A549 (cell line): ENCODE measurements at places on chromosomes 11 and 22. TPM values are rescaled to one million over a fixed set of nuclear protein-coding genes. Genes with fewer than 3 reads are reported as not detected.

Gene MLC1
- not detected in 3 replicates for polyA plus RNA-seq

Gene DCHS1
- 0.04 to 0.07 TPM (median 0.06 TPM) in 3 replicates for polyA plus RNA-seq

Gene GPR152
- not detected in 3 replicates for polyA plus RNA-seq

Gene RHOD
- 24.8 to 33.2 TPM (median 32.7 TPM) in 3 replicates for polyA plus RNA-seq

Gene HSPB2
- not detected in 3 replicates for polyA plus RNA-seq

Gene NFRKB
- 11.5 to 12.6 TPM (median 11.5 TPM) in 3 replicates for polyA plus RNA-seq

GRCh38 chr11:103811870-103812455 is 224.5 kb upstream of the DDI1 start:
- no peak for DNase-seq

DNA sequence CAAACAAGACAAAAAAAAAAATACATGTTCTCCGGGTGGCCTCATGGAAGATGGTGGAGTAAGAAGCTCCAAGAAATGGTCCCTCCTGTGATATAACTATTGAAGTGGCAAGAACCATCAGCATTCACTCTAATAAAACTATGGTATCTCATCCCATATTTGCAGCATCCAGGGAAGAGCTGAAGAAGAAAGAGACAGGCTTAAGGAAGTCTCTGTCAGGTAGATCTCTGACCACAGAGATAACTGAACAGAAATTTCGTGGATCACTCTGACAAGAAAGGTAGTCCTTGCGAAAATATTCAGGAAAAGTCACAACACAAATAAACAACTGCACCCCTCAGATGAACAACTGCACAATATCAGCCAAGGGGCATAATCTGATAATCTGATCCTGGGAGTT is 54.6 kb upstream of the IGLL5 start:
- DNase-seq = no peak

DNA sequence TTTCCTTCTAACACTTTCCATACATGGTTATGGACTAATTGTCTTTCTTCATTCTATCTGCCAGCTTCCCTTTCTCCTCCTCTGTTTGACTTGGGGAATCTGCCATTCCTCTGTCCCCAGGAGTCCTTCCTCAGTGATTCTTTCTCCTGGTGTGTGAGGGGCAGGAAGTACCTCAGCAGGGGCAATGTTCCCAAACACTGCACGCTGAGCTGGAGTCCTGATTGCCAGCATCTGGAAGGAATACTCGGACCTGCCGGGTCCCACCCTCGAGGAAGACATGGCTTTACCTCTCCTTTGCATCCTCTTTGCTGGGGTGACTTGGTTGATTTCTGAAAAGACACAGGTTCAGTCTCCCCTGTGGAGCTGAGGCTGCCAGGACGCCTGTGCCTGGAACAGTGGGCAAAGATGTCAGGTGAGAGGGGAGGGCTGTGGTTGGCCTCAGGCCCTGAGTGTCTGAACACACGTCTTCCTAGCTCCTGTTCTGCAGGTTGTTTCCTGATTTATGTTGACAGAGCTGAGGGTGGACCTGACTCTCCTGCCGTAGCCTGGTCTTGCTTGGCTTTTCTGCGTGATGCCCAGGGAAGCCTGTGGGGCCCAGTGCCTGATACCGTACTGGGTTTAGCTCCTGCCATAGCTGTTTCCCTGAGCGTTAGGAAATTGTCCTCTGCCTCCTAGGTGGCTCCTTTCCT is 4.3 kb downstream of the COX8A start:
- no peak for DNase-seq

DNA sequence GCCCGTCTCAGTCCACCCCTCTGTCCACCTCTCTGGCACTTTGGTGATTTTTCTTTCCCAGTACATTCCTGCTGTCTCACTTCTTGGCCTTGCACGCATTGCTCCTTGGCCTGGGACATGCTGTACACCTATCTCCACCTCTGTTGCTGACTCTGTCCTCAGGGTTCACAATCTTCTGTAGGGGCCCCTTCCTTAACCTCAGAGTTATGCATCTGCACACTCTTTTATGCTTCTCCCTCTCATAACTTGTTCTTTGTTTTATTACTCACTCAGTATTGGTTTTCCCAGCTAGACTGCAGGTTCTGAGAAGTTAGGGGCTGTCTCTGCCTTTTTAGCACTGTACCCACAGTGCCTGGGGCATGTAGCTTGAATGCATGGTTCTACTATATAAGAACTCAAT is 139.1 kb upstream of the MTMR2 start:
- DNase-seq = no peak

- no peak for DNase-seq
These were observed 158.8 kb downstream of the TTC17 start for GRCh38 chr11:43517518-43517917.

DNA sequence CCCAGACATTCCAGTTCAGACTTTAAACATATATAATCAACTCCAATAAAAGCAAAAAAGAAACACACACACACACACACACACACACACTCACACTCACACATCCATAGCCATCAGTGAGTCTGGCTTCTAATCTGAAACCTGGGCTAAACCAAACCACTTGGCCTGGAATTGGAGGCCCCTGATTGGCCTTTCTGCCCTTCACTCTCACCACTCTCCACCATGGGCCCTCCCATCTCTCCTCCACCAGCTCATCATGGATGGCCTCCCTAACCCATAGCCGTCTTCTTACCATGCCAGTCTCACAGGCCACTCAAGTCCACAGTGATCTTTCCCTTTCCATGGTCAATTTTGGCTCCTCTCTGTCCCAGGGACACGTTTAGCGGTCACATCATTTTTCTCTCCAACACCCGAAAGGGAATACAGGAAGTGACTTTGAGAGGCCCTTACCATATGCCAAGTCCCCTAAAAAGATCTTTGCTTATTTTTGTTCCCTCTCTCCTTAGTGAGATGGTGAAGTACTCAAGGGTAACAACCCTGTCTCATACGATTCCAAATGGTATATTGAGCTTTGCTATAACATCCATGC is 66.6 kb downstream of the ENDOD1 start:
- DNase-seq = no peak

- no peak for DNase-seq
These were observed 20.6 kb downstream of the IFT27 start for GRCh38 chr22:36755316-36755715.

GRCh38 chr11:70071996-70072395 is 6.1 kb upstream of the ANO1 start:
- DNase-seq = no peak

DNA sequence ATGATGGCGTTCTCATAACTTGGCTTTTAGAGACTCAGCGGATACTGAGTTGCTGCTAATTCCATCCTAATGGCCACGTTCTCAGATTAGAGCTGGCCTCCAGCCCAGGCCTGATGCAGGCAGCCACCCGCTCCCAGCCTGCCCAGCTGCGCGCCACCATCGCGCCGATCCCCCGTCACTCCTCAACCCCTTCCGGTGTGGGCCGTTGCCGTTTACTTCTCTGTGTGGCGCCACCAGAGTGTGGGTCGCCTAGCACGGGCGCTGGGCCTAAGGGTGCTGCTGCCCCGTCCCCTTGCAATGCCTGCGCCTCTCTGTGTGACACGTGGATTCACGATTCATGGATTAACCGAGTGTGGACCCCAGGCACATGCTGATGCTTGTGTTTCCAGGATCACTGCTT is 1116.0 kb downstream of the BRD1 start:
- DNase-seq = no peak

- no peak for DNase-seq
These were observed 8.5 kb downstream of the BACE1-AS start for GRCh38 chr11:117299351-117300282.

- no peak for DNase-seq
These were observed 27.1 kb upstream of the CTTN start for GRCh38 chr11:70371241-70371640.

- DNase-seq = no peak
These were observed 62.2 kb upstream of the FADD start for GRCh38 chr11:70140711-70141485.

- DNase-seq = no peak
These were observed 6.0 kb downstream of the SPTBN2 start for GRCh38 chr11:66722745-66723651.

DNA sequence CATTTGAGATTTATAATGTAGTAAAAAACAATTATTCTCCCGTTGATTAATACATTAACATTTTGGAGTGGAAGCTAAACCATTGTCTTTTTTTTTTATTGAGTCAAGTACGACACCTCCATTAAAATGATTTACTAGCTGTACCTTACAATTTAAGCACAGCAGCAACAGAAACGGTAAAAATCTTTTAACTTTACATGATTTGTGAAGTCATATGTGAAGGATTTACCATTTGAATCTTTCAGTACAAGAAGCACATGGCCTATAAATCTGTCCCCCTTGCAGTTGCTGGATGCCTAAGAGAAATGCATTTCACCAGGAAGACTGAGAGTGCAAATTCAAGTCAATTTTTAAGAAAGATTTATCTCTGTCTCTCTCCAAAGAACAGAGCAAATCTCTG is 324.6 kb downstream of the CADM1 start:
- DNase-seq = no peak

DNA sequence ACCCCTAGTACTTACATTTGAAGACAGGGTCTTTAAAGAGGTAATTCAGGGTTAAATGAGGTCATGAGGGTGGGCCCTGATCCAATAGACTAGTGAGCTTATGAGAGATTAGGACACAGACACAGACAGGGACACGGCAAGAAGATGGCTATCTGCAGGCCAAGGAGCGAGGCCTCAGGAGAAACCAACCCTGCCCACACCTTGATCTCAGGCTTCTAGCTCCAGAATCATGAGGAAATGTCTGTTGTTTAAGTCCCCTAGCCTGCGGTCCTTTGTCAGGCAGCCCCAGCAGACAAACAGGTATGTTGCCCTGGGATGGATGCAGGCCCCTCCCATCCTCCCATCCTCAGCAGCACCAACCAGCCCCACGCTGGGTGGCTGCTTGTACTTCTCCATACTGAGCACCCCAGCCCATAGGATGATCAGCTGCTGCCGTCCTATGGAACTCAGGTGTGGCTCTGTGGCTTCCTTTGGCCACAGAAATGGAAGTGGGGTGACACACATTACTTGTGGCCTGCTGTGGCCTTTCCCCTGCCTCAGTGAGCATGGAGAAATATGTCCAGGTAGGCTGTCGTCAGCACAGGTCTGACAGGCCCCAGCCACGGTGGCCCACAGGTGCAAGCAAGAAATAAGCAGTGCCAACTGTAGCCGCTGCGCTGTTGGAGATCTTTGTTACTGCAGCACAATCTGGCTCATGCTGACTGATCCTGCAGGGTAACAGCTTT is 7.9 kb downstream of the GNB1L start:
- no peak for DNase-seq

GRCh38 chr11:10481560-10482349 is 26.7 kb downstream of the AMPD3 start:
- DNase-seq = no peak
